DND-41 (cell line): ENCODE measurements at places on chromosomes 2 and 18.

DNA sequence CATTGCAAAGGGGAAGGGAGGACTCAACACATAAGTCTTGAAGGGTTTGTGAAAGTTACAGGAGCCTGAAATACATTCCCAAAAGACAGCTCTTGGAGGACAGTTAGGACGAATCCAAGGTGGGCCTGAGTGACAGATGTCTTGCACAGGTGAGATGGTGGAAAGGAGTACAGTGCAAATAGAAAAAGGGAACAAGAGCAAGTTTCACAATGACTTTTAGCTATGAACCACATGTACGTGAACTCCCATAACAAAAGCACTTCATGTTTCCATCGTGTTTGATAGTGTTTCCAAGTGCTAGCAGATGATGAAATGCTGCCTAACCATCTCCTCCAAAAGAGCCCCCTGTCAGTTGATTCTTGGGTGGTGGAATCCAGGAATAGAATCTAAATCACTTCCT is 1.8 kb downstream of the IL18RAP start:
- DNase-seq, result no peak

DNA sequence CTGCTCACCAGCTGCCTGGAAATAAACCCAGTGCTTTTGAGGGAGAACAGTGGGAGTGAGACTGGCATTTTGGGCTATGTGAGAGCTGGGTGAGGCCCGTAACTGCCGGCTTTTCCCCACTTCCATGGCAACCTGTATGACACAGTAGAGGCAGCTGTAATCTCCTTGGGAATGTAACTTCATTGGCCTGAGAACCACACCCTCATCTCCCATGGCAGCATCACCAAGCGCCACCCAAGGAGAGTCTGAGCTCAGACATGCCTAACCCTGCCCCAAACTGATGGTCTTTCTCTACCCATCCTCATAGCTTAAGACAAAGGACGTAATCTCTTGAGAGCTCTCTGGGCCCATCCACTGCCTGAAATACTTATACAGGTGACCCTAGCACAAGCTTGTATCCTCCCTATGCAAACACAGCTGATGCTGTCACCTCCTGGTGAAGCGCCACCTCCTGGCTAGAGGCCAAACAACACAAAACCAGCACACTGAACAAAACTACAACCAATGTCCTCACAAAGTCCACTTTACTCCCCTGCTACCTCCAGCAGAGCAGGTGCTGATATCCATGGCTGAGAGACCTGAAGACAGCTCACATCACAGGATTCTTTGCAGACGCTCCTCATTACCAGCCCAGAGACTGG is 763.4 kb upstream of the NRXN1 start:
- no peak for DNase-seq

DNA sequence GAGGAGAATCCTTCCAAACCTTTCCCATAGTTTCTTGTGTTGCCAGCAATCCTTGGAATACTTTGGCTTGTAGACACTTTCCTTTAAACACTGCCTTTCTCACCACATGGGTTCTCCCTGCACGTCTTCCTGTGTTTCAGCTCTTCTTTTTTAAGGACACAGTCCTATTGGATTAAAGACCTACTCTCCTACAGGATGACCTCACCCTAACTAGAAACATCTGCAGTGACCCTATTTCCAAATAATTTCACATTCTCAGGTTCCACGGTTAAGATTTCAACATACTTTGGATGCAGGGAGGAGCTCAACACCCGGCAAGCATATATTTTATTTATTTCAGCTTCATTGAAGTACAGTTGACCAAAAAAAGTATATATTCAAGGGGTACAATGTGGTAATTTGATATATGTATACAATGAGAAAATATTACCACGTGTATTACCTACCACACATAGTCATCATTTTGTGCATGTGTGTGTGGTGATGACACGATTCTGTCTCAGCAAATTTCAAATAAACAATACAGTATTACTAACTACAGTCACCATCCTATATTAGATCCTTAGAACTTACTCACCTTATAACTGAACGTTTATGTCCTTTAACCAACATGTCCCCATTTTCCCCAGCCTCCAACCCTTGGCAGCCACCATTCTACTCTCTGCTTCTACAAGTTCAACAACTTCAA is 745.0 kb downstream of the CBLN2 start:
- DNase-seq, result no peak

DNA sequence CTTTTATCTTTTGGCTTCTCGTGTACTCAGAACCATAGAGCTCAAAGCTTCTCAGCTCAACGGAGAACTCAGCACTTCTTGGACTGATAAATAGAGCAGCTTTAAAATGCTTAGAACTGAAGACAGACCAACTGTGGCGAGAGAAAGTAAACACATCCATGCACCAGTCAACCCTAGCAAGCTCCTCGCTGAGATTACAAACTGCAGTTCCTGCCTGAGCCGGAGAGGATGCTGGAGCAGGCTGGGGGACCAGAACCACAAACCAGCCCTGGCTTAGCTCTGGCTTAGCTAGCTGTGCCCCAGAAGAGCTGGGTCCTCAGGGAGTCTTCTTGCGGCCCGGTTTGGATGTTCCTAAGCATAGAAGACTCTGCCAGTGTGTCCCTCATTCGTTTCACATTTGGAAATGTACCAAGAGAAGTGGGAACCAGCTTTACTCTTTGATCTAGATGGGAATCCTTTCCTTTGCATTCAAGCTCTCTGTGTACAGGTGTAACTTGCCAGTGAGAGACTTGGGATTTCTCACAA is 5.6 kb downstream of the PAX8 start:
- peak; percentile 15 for DNase-seq

- no peak for DNase-seq
Observed at GRCh38 chr2:112680666-112681101, 34.9 kb downstream of the SLC20A1 start.

DNA sequence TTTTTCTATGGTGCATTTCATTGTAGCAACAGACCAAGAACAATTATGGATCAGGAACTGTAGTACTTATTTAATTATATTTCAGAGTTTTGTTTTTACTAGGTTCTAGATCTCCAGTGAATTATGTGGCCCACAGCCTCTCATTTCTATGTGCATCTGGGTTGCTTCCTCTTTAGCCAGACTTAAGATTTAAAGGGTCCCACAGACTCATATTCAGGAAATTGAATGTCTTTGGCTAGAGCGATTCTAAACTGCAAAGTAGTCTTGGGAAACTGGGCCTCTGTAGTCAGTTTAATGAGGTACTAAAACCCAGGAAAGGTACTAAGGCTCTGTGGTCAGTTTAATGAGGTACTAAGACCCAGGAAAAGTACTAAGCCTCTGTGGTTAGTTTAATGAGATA is 94.4 kb downstream of the LYPD6B start:
- no peak for DNase-seq

DNA sequence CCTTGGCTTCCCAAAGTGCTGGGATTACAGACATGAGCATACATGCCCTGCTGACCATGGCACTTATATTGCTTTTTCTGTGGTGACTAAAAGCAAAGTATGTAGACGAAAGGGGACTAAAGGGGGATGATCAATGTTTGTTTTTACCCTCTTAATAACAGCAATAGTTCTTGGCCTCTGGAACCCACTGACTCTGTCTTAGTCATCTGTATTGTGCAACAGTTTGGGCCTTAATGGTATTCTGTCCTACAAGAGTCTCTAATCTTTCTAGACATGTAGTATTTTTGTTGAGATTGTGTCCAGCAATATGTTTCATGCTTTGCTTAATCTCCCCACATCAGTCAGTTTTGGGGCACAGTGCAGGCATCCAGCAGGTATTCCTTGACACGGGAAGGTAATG is 359.9 kb upstream of the FANCL start:
- DNase-seq, result no peak

GRCh38 chr2:68214381-68214780 is 38.0 kb downstream of the PPP3R1 start:
- no peak for DNase-seq

GRCh38 chr2:105358593-105358992 is 21.3 kb downstream of the C2orf49 start:
- DNase-seq, result no peak

DNA sequence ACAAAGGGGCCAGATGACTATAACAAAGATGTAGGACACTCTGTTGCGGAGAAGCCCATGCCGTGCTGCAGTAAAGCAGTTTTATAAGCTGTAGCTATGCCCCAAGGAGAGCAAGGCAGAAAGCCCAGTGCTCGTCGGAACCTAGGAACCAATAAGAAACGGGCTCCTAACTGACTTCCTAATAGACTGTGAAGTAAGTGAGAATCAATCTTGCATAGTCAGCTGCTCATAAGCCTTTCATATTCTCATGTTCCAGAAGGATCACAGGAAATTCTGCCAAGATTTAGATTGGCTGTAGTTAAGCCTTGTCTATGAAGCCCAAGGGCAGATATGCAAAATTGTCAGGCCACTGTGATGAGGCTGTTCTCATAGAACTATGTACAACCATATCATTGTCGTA is 98.4 kb downstream of the RTTN start:
- no peak for DNase-seq

DNA sequence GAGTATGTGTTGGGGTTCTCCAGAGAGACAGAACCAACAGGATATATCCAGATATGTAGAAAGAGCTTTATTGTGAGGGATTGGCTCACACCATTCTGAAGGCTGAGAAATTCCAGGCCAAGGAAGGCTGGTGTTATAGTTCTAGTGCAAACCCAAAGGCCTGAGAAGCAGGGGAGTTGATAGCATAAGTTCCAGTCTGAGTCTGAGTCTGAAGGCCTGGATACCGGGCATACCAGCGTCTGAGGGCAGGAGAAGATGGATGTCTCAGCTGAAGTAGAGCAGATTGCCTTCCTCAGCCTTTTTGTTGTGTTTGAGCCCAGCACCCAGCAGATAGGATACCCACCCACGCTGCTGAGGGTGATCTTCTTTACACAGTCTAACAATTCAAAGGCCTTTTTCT is 211.7 kb upstream of the RASGRP3 start:
- no peak for DNase-seq

DNA sequence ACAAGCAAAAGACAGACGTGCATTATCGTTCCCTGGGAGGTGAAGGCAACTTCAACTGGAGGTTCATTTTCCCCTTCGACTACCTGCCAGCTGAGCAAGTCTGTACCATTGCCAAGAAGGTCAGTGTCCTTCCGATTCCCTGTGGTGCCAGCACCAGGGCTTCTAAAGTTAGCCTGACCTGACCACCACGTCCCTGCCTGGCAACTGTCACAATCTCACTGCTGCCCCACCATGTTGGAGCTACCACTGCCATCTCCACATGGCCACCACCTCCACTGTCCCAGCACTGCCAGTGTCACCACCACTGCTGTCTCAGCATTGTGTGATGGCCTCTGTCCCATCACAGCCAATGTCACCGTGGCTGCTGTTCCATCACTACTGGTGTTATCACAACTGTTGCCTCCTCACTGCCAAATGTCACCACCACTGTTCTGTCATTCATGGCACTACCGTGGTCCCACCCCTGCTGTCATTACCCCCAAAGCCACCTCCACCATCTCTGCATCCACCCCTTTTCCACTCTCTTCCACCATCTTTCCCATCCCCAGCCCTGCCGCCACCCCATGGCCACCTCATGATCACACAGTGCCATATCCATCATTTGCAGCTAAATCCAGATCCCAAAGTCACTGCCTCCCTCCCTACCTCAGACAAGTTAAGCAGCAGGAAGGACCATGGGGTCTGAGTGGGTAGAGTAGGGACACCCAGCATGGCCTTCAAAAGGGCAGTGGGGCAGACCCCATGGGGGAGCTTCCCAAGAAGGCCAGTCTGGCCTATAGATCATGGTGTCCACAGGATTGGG is 216.5 kb downstream of the DYSF start:
- DNase-seq, result no peak

DNA sequence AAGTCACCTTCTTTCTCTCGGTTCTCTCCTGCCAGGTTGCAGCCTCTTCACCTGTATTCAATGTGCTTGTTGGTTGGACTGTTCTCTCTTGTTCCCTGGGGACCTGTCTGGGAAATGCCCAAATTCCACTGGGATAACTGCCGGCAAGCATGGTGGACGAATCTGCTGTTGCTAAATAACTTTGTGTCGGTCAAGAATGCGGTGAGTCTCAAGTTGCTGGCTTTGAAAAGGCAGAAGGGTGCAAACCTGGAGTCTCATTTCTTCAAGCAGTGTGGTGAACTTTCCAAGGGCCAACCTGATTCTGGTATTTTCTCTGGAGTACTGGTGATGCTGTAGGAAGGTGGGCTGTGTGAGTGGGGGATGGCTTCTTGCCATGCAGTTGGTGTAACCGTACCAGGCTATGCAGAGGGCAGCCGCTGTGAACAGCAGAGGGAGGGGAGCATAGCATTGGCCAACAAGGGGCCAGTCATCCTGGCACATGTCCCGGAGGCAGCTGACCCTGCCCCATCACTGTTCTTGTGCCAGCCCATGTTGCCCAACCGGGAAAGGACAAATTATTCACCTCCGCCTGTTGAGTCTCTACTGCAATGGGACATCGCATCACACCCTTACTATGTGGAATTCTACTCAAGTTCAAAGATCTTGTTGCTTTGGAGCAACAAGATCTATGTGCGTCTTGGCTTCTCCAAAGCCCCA is 88.1 kb upstream of the SEC11C start:
- DNase-seq, result no peak

DNA sequence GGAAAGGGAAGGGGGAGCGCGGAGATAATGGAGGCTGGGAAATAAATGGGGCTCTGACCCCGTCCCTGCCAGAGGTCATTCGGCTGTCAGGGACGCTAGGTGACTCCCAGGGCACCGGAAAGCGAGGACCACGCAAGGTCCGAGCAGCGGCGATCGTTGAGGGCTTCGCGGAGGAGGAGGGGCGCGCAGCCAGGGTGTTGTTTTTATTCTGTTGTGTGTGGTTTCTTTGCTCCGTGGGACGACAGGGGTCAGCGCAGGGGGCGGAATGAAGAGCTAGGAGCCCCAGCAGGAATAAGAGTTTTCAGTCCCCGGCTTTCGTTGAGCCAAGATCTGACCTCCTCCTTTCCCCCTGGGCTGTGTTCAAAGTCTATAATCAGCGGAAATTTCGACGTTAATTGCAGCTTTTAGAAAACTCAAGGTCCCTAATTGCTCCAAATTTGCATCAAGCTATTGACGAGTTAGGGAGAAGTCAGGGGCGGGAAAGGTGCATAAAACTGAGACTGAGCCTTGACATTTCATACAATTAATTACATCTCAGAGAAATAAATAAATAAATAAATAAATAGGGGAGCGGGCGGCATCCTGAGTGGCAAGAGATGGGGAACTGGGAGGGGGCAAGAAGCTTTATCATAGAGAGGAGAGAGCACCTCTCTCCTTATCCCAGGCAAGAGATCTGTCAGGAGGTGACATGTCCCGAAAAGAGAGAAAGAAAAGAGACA is 2.2 kb downstream of the GAD1 start:
- DNase-seq, result no peak

DNA sequence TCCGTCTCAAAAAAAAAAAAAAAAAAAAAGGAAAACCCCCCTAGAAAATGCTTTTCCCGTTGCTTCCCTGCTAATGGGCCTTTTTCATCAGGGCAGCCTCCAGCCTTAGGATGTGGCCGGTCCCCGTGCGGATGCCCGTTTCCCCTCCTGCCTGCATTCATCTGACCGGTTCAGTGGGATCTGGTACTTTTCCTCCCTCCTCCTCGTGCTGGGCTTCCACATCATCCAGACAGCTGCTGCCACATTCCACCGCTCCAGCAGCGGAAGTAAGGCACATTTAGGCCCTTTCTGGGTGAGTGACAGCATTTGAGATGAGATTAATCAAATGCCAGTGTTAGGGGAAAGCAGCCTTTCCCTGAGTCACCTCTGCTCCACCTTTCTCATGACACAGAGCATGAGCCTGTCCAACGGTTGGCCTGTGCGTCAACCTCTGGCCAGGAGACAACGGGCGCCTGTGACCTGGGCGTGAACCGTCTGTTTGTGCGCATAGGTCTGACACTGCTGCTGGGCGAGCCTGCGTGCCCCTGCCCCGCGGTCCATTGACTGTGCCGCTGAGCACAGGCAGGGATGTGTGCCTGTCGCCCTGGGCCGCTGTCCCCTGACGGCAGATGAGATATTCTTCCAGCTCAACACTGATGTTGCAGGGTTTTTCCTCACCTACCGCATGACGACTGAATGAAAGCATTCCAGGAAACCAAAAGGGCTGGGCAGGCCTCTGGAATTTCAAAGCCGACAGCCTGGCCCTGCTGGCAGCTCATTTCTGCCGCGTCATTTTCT is 174.0 kb downstream of the TGIF1 start:
- DNase-seq, result no peak
